ENCODE measurements at places on chromosomes 5 and 9. TPM values are rescaled to one million over a fixed set of nuclear protein-coding genes. Genes with fewer than 3 reads are reported as not detected.

- H3K27ac ChIP-seq: no peak overlapping the region
- H3K4me1 ChIP-seq: no peaks in the 10 kb centered on the region
- no peaks in the 10 kb centered on the region for H3K36me3 ChIP-seq
- H3K27me3 ChIP-seq: no peaks in the 10 kb centered on the region
- DNase-seq: no peak
Observed at GRCh38 chr9:32092031-32092430, 292.4 kb upstream of the ACO1 start.

DNA sequence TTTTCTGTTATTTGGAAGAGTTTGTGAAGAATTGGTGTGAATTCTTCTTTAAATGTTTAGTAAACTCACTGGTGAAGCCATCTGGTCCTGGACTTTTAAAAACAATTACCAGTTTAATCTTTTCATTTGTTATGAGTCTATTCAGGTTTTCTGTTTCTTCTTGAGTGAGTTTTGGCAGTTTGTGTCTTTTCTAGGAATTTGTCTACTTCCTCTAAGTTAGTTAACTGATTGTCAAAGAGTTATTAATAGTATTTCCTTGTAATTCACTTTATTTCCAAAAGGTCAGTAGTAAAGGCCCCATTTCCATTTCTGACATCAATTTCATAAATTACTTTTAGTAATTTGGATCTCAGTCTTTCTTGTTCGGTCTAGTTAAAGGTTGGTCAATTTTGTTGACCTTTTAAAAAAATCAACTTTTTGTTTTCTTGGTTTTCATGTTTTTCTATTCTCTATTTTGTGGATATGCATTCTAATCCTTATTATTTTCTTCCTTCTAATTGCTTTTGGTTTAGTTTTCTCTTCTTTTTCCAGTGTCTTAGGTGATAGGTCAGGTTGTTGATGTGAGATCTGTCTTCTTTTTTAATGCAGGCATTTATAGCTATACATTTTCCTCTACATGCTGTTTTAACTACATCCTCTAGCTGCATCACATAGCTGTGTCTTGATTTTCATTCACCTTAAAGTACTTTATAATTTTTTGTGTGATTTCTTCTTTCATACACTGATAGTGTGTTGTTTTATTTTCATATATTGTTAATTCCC is 7.3 kb upstream of the SMIM3 start:
- H3K36me3 ChIP-seq: no peaks in the 10 kb centered on the region
- H3K4me3 ChIP-seq: no peak overlapping the region
- DNase-seq: no peak
- H3K27ac ChIP-seq: no peak overlapping the region
- H3K27me3 ChIP-seq: no peaks in the 10 kb centered on the region
- peaks cover 4% of the 10 kb centered on the region for H3K4me1 ChIP-seq

DNA sequence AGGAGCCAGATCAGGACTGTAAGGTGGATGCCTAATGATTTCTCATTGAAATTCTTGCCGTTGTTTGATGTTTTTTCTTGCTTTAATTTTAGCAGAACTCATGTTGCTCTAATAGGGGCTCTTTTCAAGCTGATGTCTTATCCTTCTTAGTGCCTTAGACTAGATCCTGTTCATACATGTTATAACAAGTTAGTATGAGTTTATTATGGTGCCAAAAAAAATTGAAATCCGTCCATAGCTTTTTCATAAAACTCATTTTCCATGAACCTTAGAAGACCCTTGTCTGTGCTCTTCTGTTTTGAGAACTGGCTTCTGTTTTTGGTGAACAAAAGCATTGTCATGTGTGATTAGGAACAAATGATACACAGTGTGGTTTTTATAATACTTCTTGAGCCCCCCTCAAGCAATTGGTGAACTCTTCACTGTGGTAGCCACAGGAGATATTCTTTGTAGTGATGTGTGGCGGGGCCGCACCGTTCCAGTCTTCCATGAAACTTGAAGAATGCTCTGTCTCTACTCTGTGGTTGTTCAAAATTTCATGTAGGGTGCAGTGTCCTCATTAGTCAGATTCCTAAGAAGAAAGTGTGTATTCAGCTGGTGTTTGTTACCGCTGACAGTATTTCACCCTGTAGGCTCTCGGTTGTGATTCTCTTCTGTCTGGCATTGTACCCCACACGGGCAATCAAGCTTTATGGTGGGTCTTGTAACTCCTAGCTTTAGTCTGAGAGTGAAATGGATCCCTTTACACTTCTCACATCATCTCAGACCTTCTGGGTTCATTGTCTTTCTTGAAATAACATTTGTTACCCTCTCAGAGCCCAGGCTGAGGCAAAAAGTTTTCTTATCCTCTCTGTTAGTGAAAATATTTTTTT is 10.7 kb downstream of the OTULIN start:
- H3K4me3 ChIP-seq: no peak overlapping the region
- no peak for DNase-seq
- no peaks in the 10 kb centered on the region for H3K27me3 ChIP-seq
- peaks cover 19% of the 10 kb centered on the region for H3K4me1 ChIP-seq

DNA sequence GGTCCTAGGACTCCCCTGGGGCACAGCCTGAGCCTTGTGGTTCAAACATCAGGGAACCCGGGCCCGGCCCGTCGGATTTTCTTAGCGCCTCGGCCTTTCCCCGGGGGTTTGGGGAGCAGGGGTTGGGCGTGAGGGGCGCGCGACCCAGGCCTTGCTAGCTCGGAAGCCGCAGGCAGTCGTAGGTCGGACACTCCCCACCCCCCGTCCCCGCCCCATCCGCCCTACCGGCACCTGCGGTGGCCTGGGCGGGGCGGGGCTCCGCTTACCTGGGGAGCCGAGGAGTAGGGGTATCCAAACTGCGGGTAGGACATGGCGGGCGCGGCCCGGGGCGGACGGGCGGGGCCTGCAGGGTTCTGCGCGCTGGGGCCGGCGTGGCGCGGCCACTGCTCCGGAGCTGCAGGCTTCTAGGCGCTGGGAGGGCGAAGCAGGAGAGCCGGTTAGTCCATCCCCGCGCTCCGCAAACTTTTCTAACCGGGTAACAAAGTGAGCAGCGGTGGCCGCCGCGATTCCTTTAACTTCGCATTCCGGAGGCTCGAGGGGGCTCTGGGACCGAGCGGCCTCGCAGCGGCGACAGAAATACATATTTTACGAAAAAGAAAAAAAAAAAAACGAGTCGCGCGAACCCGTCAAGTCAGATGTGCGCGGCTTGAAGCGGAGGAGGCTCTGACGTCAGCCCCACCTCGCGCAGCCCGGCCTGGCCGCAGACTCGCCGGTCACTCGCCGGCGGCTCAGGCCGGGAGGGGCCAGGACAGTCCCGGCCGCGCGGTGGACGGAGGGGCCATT is at the start of gene IRX4:
IRX4 (minus strand) TSS at position 589 of the 783 bp plus-strand sequence; CDS start at position 311, 278 bp downstream.
- H3K27ac ChIP-seq: no peak within 1 kb of the TSS
- H3K4me3 ChIP-seq: peak within 1 kb of the TSS; percentile 56
- no peak for DNase-seq

Gene PCDH12
- total RNA-seq: not detected

Measured in Panc1 (cell line).